NCI-H748 treated with DMSO at 0.1 percent for 48 hours (cell line): ENCODE measurements at places on chromosomes 1 and 21.

DNA sequence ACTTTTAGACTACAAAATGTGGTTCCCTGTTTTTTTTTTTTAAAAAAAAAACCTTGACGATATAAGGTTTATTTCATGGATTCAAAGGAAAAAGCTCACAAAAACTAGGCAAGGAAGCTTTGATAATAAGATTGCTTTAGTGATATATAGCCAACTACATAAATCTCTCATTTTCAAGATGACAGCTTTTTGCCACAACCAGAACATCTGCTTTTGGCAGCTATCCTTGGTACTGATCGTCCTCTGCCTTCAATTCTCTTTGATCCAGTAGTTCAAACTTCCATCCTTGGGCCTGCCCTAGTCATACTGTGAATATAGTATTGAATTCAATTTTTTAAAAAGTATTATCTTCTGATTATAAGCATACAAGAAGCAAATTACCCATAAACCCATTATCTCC is 72.9 kb upstream of the CD53 start:
- no peak for DNase-seq

GRCh38 chr1:16243936-16244649 is 7.1 kb upstream of the CPLANE2 start:
- peak; percentile 25 for DNase-seq

- DNase-seq: no peak
Observed at GRCh38 chr1:246428542-246429308, 78.4 kb downstream of the SMYD3 start.

DNA sequence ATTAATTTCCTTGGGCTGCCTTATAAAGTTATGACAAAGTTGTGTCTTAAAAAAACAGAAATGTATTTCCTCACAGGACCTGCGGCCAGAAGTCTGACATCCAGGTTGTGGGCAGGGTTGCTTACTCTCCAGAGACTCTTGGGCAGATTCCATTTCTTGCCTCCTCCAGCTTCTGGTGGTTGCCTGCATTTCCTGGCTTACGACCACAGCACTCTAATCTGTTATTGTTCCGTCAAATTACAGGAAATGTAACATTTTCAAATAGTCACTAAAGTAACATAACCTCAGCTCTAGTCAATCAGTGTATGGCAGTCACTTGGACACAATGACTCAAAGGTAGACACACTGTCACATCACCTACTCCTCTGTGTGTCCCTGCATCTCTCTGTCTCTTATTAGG is 226.8 kb downstream of the DNAH14 start:
- DNase-seq: no peak

- no peak for DNase-seq
Observed at GRCh38 chr1:113769601-113769970, 10.3 kb upstream of the PHTF1 start.

DNA sequence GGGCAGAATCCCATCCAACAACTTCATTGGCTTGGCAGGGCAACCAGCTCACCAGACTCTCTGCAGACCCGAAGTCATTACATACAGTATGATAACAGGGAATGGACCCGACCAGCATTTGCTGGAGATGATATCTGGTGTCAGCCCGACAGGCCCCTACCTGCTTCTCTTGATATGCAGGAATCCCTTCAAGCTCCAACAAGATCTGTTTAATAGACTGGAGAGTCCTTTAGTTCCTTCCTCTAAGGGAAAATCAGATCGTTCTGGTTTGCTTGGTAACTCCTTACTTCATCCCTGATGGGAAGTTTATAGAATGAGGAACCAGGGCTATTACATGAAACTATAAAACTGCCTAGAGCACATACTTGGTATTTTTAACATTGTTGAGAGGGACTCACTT is 61.2 kb downstream of the EDARADD start:
- DNase-seq: no peak

DNA sequence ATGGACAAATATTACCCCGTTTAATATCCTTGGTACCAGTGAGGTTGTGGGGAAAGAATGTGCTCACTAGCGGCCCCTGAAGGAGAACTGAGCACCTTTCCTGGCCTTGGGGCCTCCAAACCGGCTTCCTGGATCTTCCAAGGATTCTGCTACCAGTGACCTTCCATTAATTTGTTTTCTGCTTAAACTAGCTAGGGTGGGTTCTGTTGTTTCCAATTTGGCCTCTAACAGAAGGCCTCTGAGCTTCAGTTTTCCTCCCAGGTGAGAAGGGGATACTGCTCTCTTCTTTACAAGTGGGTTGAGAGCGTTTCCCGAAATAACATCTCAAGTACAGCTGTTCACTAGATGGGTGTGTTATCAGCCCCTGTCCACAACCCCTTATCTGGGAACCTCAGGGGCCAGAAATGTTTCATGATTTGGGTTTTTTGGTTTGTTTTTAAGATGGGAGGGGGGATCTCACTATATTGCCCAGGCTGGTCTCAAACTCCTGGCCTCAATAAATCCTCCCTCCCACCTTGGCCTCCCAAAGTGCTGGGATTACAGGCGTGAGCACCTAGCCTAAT is 16.9 kb upstream of the IFNGR2 start:
- no peak for DNase-seq

GRCh38 chr21:44375761-44376241 is 22.4 kb downstream of the TRPM2 start:
- DNase-seq: no peak

- DNase-seq: no peak
Observed at GRCh38 chr1:85571181-85571759, 9.3 kb upstream of the CCN1 start.

GRCh38 chr1:68795956-68796355 is 299.1 kb upstream of the DEPDC1 start:
- DNase-seq: no peak

- DNase-seq: no peak
Observed at GRCh38 chr1:218942431-218942830, 231.2 kb upstream of the LYPLAL1 start.

GRCh38 chr1:116302281-116302680 is 70.8 kb upstream of the ATP1A1 start:
- no peak for DNase-seq

DNA sequence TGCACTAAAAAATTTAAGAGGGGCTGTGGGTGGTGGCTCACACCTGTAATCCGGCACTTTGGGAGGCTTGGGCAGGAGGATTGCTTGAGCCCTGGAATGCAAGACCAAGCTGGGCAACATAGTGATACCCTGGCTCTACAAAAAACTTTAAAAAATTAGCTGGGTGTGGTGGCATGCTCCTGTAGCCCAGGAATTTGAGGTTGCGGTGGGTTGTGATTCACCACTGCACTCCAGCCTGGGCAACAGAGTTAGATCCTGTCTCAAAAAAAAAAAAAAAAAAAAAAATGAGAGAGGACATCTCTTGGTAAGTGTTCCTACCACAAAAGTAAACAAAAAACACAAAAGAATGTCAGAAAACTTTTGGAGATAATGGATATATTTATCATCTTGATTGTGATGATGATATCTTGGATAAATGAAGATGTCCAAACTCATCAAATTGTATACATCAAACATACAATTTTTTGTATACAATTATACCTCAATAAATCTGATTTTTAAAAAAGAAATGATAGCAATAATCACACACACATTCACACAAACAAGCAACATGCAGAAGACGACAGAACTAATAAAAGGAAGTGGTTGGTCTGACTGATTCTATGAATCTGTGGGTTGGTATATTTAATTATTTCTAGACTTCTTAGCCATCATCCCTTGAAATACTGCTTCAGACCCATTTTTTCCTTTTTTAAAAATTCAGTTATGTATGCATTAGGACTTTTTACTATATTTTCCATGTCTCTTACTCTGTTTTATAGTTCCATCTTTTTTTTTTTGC is 465.9 kb downstream of the PLA2G4A start:
- no peak for DNase-seq

GRCh38 chr21:35953597-35953996 is 106.7 kb downstream of the SETD4 start:
- DNase-seq: no peak

GRCh38 chr1:77545970-77546369 is 136.5 kb downstream of the ZZZ3 start:
- DNase-seq: no peak

DNA sequence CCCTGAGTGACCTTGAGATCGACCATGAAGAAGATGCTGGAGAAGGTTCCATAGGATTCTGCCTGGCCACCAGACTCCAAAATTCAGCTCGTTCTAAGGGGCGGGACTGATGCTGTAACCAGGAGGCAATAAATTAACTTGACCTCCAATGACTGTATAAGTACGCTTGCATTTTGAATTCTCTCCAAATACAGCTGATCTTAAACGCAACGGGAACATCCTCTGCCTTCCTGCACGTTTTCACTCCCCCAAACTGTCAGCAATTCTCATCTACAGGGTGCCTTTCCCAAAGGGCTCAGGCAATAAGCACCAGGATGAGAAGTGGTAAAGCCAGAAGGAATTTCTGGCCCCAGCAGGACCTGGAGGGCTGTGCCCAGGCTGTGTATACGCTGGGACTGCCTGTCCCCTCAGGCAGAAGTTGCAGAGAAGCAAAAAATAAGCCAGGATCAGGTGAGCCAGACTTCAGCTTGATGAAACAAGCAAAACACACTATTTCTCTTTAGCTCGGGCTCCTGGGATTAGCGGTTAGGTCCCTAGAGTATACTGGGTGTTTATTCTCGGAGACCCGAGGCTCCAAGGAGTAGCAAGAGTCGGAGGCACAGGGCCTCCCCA is 124.8 kb downstream of the LRIG2 start:
- DNase-seq: no peak

DNA sequence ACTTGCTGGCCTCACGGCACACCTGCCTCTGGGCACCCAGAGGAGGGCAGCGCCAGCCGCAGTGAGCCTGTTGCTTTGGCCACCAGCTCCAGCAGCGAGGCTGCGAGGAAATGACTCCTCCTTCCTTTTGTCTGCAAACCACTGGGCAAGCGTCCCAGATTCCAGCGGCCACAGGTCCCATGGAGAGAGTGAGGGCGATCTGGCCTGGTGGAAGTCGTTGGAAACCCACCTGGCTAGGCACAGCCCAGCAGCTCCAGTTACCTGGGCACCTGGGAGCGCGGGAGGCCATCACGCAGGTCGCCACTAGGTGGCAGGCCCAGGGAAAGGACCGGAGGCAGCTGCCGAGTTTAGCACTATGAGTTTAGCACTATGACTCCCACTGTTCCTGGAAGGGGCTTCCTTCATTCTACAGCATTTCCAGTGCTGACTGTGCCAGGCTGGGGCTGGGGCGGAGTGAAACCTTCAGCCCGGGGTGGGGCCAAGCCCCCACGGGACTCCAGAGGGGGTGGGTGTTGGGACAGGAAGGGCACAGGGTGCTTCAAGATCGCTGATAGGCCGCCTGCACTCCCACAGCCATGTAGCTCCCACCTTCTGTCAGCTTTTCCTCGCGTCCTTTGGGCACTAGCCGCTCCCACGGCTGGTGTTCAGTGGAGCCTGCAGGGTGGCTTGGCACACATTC is 1.1 kb upstream of the ESPN start:
- peak; percentile 10 for DNase-seq

GRCh38 chr1:214632091-214632490 is 29.1 kb downstream of the CENPF start:
- no peak for DNase-seq

DNA sequence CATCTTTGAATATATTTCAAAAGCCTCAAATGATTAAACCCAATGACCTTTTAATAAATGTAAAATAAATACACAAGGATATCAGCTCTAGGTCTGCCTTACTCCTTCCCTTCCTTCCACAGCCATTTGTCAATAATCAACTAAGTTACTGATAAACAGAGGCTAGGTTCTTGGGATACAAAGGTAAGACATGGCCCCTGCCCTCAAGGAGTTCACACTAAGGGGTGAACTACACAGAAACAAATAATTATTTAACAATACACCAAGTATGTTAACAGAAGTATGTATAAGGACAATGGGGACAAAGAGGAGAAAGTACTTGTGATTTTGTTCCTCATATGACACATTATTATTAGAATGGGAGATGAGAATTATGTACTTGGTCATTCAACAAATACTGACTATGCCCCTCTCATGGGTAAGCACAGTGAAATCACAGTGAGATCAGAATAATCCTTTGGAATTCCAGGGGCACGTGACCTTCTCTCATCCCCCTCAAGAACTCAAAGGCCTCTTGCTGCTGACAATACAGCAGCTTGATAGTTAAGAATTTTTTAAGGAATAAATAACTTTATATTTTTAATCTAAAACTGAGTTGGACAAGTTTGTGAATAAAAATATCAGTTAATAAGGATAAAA is 40.2 kb downstream of the ATP1B1 start:
- DNase-seq: no peak

GRCh38 chr1:39643705-39644104 is 4.3 kb upstream of the HEYL start:
- DNase-seq: no peak

DNA sequence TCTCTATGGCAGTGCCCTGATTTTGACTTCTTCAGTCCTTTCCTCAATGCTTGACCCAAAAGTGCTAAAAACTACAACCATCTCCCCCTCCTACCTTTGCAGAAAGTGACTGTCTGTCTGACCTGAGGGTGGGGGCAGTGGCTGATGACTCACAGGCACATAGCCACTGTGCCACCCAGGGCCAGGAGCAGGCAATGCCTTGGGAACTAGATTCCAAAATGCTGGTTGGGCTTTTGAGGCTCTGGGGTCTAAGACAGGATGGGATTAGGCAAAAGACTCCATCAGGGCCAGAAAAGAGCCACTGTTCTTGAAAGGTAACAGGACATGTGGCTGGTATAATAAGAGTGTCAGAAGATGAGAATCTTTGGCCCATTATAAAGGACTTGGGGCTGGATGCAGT is 129.5 kb upstream of the KIAA0040 start:
- no peak for DNase-seq

DNA sequence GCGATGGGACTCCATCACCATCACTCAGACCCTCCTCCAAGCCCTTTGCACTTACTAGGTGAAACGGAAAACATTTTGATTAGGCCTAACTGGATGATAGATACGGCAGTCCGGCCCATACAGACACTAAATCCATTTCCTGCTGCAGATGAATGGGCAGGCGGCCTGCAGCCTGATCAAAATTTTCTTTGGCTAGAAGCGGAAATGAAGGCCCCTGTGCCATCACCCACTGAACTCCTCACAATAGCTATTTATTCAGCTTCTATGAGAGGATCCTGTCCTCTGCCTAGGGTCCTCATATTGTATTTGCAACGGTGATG is 200.5 kb downstream of the OMA1 start:
- no peak for DNase-seq

DNA sequence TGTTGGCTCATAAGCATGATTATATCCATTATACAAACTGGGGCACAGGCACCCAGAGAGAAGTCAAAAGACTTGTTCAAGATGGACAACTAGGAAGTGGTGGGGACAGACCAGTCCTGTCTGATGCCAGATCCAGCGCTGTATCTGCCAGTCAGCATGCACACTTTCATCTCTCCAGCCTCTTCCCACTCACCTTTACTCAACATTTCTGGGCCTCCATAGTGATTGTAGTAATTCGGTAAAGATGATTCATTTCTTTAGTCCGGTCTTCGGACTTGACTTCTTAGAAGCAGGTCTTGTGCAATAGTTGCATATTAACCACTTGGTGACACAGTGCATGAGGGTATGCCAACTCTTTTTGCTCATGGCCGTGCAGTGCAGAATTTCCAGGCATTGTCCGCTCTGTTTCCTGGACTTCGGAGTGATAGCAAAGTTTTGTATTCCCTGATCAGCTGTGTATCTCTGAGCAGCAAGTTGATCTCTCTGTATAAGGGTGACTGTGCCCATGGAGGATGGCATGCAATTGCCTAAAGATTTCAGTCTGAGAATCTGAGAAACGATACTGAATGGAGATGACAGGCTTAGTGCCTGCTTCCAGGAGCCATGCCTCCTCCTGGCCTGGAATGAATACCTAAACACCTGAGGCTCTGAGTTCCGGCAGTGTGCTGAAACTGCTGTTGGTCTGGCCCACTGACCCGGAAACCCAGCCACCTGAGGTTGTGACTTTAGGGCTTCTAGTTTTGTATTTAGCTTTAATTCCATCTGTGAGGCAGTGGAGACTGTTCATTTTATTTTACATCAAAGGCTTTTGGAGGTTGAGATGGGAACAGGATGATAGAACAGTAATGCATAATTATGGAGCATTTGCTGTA is 39.0 kb downstream of the GALNT2 start:
- no peak for DNase-seq
